NK-92 treated with Interleukin-12 subunit alpha and Interleukin-12 subunit beta, amount 100 ng/mL, for 24 hours (cell line): ENCODE measurements at places on chromosomes 5 and 9.
A peak's percentile ranks its signal among the peaks of the same experiment; 100 is the strongest.

DNA sequence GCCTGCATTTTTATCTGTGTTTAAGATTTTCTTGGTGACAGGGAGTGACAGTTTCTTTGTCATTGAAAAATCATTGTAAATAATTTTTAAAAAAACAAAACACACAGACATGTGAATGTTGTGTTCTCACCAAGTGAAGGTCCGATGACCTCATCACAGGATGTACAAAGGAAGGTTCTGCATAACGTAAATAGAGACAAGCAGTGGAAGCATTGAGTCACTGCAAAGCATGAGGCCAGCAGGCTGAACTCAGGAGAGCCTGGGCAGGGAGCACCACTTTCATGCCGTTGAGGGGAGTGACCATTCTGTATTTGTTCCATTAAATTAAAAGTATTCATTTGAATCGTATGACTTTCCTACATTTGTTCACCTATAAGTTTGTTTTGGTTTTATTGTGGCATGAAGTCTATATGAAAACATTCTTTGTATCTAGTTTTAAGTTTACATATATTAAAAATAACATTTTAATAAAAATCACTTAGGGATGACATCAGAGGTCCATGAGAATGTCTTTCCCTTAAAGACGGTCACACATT, 70.4 kb upstream of the TLE1 start:
- no peak for DNase-seq

DNA sequence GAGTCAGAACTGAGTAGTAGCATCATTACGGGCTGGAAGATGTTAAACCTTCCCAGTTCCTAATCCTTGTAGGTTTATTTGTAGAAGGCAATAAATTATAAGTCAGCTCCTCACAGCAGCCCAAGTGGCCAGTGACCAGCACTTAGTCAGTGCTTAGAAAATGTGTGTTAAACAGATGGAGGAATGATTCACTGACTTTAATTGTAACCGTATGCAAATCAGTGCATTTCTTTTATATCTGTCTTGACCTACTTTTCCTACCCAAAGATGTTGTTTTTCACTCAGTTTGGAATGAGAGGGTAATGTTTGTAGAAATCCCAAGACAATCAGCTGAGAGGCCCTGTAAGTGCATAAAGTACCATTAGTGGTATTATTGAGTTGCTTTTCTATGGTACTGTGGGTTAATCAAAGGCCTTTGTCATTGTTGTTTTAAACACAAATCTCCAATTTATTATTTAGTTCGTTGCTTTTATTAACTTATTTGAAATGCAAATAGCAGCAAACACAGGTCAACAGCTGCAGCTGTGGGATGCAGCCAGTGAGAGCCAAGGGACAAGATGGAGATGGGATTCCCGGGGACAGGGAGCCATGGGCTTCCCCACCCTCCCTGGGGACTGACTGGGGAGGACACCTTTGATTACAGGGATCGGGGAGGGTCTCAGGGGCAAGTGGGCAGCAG, 49.8 kb downstream of the MAP1B start:
- no peak for DNase-seq

GRCh38 chr5:10552183-10553143, 11.4 kb upstream of the ANKRD33B start:
- DNase-seq = no peak

DNA sequence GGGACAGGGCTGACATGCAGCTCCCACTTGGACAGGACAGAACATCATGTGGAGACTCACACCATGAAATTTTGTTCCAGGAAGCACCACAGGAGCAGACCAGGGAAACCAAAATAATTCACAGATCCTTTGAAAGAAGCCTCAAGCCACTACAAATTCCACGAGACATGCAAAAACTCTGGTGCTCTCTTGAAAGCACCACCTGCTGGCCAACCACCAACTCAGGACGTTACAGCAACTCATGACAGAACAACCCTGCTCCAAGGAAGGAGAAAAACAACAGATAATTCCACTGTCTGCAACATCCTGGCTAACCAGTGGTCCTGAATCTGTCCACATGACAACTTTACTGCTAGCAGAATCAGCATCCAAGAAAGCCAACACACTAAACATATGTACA, 516.0 kb downstream of the SPATA31D1 start:
- no peak for DNase-seq

DNA sequence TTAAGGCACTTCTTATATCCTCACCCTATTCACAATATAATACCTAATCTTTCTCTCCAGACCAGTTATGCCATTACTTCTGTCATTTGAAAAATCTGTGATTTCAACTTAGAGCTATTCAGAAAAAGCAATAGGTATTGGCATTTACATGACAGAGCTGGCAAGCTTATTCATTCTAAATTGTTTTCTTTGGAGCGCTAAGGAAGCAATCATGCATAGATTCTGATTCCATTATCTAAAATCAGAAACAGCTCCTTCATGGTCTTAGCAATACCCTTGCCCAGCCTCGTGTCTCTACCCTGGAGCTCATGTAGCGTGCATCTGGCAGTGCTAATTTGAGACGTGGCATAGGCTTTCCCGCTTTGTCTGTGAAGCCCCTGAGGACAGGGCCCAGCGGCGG, 4.5 kb downstream of the SLC1A1 start:
- DNase-seq = no peak

DNA sequence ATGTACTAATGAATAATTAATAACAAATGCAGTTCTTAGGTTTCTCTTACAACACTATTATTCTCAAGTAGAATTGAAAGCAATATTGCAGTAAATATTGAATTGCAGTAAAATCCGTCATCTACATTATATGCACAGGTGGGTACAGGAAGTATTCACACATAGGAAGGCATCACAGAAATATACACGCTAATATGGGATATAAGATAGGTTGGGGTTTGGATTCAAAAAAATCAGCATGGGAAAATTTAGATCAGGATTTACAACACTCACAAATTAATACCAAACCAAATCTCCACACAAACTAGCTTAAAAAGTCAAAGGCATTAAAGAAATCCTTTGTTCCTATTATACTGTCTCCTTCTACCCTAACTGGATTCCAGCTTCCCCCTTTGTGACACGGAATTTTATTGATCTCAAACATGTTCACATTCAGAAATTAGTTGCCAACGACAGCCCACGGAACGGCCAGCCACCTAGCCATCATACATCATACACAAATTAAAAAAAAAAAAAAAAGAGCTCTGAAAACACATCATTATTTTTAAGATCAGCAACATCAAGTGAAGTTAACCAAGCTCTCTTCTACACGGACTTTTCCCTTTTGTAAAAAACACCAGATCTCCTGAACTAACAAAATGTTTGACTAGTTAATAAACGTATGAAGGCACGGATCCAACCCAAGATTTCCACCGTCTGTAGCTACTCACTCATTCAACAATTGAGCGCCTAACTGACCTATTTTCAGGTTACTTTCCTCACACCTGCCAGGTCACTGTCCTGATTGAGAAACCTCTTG, 2.2 kb downstream of the NR6A1 start:
- DNase-seq = no peak

GRCh38 chr5:1855596-1855995, 27.1 kb downstream of the IRX4 start:
- no peak for DNase-seq

DNA sequence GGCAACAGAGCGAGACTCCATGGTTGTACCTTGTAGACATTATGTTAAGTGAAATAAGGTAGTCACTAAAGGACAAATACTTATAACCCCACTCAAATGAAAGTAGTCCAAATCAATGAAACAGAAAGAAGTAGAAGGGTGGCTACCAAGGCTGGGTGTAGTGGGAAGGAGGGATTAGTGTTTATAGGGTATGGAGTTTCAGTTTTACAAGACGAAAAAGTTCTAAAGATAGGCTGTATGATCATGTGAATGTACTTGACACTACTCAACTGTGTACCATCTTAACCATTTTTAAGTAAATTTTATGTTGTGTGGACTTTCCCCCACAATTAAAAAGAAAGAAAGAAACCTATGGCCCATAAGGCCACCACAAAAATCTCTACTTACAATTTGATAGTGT, 32.2 kb downstream of the ALDH7A1 start:
- DNase-seq = no peak

DNA sequence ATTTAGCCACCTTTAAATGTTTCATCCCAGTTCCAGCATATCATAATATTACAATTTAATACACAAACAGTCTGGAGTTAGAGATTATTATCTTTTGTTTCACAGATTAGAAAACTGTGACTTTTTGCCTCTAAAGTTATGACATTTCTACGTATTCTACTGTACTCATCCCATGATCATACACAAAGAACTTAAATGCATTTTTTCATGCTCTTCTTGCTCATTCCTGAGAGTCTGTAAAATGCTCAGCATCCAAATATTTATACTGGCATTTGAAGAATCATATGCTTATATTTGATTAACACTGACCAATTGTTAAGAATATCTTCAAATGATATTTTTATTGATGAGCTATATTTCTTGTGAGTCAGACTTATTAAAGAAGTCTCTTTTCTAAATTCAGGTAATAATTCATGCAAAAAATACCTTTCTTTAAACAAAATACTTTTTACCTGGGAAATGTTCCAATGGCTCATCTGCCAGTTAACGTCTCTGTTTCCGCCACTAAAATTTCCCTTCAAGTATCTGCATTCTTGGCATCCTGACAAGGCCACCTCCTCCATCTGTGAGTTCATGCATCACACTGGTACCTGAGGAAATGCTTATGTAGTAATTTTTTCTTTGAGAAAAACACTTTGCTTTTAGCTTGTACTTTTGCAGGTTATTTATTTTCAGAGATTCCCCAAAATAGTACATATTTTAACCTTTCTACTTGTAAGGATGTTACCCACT, 139.6 kb upstream of the RASA1 start:
- DNase-seq = no peak

- no peak for DNase-seq
Measured at GRCh38 chr5:166926138-166926537, 1365.3 kb upstream of the WWC1 start.

DNA sequence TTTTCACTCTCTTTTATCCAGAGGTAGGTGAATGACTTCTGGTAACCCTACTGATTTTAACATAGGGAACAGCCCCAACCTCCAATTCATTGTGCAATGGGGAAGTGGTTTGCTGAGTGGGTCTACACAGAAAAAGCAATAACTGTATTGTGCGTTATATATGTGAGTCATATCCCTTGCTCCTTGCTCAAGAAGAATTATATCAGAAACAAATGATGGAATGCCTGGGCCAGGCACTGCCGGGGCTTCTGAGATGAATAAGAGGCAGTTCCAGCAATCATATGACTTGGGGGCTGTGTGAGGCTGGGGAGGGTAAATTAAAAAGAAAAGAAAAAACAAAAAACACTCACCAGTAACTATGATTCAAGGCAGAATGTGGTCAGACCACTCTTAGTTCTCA, 79.2 kb upstream of the ABCA1 start:
- DNase-seq = peak; percentile 46

DNA sequence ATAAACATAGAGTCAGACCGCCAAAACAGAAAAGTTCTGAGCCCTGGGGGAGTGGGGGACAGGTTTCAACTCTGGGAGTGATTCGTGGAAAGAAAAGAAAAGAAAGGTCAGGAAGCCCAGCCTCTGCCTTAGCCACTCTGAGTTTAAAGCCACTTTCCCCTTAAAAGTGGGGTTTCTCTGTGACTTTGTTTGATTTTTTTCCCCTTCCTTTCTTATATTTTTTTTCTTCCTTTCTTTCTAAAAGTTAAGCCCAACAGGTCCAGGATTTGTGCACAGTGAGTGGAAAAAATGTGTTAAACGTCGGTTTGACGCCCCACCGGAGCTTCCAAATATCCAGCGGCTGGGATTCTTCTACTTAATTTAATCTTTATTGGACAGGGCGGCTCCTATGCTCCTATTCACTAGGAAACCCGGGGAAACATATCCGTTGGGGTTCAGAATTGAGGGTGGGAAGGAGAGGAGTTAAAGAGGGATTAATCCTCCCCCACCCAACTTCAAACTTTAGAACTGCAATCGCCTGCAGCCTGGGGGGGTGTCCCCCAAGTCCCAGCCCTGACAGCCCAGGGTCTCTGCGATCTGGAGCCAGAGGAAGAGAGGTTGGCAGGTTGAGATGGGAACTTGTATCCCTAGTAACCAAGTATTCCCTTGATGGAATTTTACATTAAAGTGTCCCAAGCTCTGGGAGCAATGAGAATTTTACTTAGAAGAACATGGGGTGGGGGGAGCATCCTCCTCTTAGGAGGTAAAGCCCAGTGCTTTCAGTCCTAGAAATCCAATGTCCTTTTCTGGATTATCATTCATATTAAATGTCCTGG, 6.3 kb downstream of the NR2F1-AS1 start:
- no peak for DNase-seq
